ENCODE measurements at places on chromosomes 5 and 9. TPM values are rescaled to one million over a fixed set of nuclear protein-coding genes. Genes with fewer than 3 reads are reported as not detected.

DNA sequence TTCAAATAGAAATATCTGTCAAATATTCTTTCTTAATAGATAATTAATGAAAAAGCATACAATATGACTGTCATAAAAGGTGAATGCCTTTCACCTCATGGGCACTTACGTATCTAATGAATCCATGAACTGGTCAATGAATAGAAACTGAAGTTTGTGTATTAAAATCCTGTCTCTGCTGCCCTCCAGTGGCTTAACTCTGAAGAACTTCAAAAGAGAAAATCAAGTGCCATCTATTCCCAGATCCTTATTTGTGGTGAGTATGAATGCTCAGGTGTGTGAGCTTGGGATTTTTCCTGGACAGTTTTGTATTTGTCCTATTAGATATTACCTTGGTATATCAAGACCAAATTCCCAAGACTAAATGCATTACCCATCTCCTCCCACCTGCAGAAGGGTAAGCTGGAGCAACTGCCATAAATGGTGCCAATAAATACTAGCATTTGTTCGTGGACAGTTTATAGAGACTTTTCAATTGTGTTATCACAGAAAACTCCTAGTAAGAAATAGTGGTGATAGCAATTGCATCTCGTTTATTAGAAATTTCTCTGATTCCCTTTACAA, 44.0 kb upstream of the SVEP1 start:
- no peak for DNase-seq

Gene MEGF9
- total RNA-seq = 19.5 TPM

Gene C9orf153
- not detected for total RNA-seq

GRCh38 chr9:306907-307306, 92.2 kb downstream of the DOCK8 start:
- DNase-seq = no peak

GRCh38 chr9:14692470-14693250, 572 bp downstream of the ZDHHC21 start:
- peak; percentile 15 for DNase-seq

Gene ST6GALNAC6
- total RNA-seq = 75.9 TPM

DNA sequence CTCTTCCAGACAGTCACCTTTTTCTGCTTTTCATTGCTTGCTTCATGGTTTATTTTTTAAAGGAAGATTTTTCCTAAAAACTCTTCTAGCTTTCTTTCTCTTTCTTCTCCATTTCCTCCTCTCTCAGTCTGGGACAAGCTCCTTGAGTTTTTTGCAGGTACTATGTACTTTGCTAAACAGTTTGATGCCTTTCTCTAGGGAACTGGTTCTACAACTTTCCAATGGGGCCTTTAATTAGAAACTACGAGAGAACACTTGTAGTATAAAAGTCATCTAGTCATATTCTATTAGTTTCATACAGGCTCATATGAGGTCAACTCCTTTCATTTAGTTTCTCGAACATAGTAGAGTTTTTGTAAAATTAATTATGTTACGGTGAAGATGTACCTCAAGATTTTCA, 189.6 kb downstream of the DOCK8 start:
- no peak for DNase-seq

Gene PCDHA7
- not detected for total RNA-seq

DNA sequence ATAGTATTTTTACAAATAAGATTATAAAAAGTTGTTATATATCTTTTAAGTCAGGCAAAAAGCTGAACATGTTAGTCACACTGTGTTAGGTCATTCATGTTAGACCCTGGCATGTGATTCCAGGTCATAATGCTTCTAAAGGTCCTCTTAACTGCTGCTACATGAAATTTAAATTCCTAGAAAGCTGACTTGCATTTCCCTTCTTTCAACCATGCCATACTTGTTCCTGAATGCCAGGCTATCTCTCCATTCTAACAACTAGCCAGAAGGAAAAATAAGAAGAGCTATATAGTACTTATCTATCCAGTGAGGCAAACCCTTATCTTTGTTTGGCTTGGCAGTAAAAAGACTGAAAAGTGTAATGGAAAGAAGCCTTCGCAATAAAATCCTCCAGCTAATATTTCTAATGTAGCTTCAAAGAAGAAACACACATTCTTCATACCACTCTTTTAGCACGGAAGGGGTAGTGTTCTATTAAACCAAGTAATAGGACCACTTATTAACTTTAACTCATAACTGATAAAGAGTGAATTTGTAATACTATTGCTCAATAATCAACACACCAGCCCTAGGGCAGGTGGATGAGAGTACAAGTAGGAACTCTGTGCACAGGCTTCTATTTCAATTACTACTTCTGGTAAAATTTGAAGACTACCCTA, 310.2 kb downstream of the PDE4D start:
- DNase-seq = no peak

DNA sequence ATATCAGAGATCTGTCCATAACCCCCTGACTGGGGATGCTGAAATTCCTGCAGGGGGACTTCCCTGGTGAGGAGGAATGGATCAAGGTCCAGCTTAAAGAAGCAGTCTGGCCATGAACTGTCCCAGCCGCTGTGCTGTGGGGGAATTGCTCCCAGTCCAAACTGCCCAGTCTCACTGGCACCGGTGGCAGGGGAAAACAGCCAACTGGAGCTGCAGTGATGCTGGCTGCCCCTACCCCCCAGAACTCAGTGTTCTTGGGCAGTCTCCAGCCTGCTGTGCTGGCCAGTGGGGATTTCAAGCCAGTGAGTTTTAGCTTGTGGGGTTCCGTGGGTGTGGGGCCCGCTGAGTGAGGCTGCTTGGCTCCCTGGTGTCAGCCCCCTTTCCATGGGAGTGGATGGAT, 306.5 kb upstream of the RPS23 start:
- DNase-seq = no peak

DNA sequence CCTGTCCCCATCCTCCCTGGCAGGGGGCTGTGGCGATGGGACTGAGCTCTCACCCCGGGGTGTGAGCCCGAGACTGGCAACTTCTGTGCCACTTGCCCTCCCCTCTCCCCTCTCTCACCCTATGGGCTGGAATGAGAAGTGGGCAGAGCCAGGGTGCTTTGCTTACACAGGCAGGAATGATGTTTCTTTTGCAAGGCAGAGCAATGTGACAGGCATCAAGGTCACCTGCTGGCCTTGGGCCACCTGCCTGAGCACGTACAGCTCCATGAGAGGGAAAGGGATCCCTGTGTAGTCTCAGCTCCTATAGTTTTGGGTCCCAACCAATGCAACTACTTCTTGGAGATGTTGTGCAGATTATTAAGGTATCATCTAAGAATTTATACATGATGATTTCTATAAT, 252.8 kb upstream of the DAP start:
- no peak for DNase-seq

GRCh38 chr5:39420482-39421145, 4.2 kb downstream of the DAB2 start:
- peak; percentile 68 for DNase-seq

DNA sequence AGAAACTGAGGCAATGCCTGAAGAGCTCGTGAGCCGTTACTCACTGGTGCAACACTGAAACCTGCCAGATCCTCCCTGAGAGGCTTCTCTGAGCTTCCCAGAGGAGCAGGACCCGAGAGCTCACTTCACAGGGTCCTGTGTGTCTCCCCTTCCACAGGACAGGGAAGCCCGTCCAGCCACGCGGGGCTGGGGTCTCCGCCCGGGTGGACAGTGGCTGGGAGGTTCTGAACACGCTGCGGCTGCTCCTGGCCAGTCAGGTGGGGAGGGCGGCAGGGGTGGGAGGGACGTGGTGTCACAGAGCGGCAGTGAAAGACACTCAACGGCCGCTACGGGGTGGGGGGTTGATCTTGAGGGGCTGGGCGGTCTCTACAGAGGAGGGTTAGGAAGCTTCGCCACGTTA, 290 bp upstream of the ZDHHC11 start:
- peak; percentile 65 for DNase-seq

- no peak for DNase-seq
These were observed 19.3 kb upstream of the CLPTM1L start for GRCh38 chr5:1364211-1364610.

GRCh38 chr5:137896560-137896959, 7.3 kb downstream of the PKD2L2 start:
- DNase-seq = no peak

DNA sequence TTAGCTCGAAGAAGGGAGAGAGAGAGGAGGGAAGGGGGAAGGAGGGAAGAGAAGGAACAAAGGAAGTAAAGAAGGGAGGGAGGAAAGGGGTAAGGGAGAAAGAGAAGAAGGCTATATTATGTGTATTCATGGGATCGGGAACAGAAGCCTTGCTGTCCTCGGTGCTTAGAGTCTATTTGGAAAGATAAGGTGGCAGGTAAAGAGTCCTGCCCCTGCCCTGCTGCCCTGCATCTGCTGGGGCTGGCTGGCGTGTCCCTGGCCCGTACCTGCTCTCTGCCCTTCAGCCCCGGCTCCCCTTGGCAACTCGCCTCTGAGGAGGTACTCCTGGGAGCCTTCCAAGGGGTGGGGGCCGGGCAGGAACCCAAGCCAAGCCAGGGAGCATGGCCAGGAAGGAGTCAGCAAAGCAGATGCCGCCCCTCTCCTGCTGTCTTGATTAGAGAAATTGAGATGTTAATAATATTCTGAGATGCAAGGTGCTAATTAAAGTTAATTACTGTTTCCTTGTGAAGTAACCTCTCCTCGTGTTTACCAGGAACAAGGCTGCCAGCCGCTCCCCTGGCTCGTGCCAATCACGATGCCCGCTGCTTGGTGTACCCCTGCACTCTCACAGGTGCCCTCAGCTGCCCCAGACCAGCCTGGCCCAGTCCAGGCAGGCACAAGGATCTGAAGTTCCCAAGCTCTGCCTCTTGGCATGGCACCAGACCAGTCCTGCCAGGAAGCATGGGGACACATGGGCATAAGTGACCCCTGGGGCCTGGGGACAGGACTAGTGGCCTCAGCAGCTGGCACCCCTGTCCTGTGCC, 36.6 kb downstream of the PCDH1 start:
- DNase-seq = no peak

Gene ASPN
- total RNA-seq = 17.3 TPM

DNA sequence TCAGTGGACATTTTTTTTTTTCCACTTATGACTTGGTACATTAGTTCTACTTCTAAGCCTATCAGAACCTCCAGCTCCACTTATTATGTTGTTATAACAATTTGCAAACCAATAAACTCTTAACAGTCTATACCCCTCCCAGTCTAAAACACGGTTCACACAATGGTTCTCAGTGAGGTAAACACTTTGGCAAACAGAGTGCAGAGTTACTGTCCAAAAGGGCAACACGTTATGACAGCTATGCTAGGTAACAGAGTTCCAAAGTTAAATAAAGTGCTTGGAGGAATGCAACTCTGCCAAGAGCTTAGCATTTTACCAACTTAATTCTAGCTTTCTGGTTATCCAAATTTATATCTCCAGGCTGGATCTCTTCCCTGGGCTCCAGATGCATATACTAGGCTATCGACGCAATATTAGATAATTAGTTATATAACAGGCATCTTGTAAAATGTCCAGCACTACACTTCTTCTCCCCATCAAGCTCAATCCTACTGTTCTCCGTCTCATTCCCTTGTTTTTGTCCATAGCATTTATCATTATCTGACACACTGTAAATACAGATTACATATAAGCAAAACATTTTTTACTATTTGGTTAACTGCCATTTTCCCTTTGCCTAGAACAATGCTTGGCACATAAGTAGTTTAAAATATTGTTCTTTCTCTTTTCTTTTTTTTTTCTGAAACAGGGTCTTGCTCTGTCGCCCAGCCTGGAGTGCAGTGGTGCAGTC, 14.3 kb downstream of the FNBP1 start:
- no peak for DNase-seq

DNA sequence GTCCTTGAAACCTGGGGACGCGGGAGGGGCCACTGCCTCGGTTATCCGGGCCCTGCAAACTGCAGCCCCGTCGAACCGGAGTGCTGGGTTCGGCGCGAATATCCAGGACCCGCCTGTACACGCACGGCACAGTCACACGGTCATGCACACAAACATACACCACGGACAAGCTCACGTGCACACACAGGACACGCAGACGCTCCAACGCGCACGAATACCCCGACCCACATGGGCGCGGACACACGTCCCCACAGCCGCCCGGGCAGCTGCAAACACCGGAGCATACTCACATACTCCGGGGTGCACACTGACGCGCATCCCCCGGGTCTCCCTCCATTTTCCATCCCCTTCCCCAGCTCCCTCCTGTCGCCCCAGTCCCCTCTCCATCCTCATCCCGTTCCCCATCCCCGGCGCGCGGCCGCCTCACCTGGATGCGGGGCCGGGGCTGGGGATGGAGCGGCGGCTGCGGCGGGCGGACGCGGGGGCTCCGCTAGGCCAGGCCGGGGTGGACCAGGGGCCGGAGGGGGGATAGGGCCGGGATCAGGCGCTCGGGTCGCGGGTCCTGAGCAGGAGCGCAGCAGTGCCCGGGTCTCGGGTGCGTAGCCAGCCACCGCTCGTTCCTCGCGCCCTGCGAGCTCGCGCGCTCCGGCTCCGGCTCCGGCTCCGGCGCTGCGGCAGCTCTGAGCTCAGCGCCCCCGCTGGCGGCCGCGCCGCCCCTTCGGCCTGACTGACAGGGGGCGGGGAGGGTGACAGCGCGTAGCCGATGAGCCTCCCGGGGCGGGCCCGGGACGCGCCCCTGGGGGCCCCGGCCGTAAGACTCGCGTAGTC, at the start of the genes EIF4E1B and SNCB:
EIF4E1B (plus strand) TSS at position 823 of the 828 bp plus-strand sequence. CDS start 12,113 bp downstream, outside the sequence.
SNCB (minus strand) TSS at position 682 of the 828 bp plus-strand sequence. CDS start 880 bp downstream, outside the sequence.
- DNase-seq = peak; percentile 43

Gene PCDHGA10
- total RNA-seq = 3.3 TPM

Gene KIF20A
- total RNA-seq = 0.65 TPM

Gene SHISAL2B
- total RNA-seq = not detected

Gene SLC9A3
- total RNA-seq = 0.65 TPM

Gene PITX1
- not detected for total RNA-seq

- no peak for DNase-seq
These were observed 58.9 kb upstream of the OTULINL start for GRCh38 chr5:14522721-14523120.

DNA sequence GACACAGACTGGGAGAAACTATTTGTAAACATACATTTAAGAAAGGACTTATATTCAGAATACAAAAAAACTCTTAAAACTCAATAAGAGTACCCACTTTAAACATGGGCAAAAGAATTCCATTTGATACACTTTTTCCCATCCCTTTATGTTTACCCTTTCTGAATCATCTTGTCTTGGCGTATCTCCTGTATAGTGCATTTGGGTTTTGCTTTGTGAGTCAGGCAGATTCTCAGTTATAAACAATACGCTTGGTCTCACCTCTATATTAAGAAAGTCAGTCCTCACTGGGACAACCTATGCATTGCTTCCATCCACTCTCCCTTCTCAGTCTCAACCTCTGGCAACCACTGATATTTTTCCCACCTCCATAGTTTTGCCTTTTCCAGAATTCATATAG, 27.3 kb upstream of the ADAMTS6 start:
- no peak for DNase-seq

- DNase-seq = no peak
These were observed 157.4 kb downstream of the MUSK start for GRCh38 chr9:110825950-110826349.
